ENCODE measurements at places on chromosomes 2 and 18.

GRCh38 chr2:157355618-157356017 lies 30.0 kb upstream of the ERMN start:
- no peak for DNase-seq

GRCh38 chr2:46818819-46819218 lies 96.8 kb downstream of the MCFD2 start:
- no peak for DNase-seq

- peak; percentile 49 for DNase-seq
Measured at GRCh38 chr2:158998551-158999248, 30.3 kb downstream of the TANC1 start.

DNA sequence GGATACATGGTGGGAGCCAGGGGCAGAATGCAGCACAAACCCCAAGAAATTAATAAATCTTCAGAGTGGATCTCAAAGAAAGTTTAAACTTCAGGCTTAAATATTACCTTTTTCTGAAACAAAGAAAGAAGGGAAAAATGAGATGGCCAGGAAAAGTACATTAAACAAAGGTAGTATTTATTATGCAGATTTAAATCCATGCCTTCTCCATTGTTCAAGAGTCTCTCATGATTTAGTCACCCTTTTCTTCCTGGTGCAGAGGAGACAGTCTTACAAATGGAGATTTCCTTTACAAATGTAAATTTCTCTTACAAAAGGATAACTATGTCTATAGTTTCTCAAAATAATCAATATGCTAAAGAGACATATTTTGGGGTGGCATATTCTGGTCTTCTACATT lies 33.4 kb upstream of the PPM1B start:
- no peak for DNase-seq

GRCh38 chr2:39743269-39743776 lies 35.7 kb downstream of the THUMPD2 start:
- DNase-seq = no peak

GRCh38 chr2:28378679-28379584 lies 13.7 kb upstream of the FOSL2 start:
- DNase-seq = no peak

DNA sequence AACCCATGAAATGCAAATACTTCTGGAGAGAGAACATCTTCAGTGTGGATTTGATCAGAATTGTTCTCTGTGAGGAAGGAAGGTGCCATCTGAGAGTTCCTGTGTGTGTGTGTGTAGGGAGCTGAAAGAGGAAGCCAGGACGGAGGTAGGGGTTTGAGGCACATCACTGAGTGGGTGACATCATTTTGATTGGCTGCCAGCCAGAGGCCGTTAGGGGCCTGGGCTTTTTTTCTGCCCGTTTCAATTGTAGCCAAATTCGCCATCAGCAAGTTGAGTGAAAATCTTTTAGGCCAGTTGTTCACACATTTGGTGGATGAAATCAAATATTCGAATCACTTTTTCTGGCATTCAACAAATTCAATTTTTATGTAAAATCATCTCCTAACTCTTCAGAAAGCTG lies 48.9 kb downstream of the TSN start:
- no peak for DNase-seq

DNA sequence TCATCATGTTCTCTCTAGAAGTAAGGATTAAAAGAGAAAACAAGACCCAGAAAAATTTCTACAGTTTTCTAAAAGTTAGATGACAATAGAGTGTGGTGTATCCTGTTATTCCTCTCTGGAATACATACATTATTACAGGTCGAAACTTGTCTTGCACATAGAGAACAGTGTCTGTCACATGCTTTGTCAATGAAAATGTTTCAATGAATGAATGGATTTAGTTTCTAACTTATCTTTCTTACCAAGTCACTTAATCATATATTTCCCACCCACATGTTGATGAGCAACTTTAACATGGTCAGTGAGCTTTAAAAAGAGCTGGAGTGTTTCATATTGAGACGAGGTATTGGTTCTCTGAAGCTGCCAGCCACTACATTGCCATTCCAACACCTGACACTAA lies 4.3 kb downstream of the DSG4 start:
- no peak for DNase-seq

GRCh38 chr2:85755122-85756027 lies 1.6 kb downstream of the ATOH8 start:
- DNase-seq = no peak

- no peak for DNase-seq
Measured at GRCh38 chr2:184611361-184612085, 13.2 kb downstream of the ZNF804A start.

DNA sequence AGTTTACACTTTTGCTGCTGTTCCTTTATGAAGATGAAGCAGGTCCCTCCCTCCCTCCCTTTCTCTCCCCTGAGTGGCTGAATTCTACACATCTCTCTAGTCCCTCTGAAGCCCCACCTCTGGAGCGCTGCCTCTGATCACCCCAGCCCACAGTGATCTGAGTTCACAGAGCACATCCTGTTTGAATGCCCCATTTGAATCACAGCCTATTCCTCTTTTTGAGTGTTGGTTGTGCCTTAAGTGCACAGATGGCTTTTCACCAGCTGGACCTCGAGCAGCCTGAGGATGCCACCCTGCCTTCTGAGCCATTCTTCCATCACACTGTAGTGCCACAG lies 87.1 kb downstream of the ITGB1BP1 start:
- no peak for DNase-seq

- DNase-seq = no peak
Measured at GRCh38 chr2:11719230-11719977, 27.0 kb upstream of the LPIN1 start.
